GF-D8 (cell line): ENCODE measurements at places on chromosomes 2 and 18.
A peak's percentile ranks its signal among the peaks of the same experiment; 100 is the strongest.

GRCh38 chr2:155178921-155179320, 480.4 kb downstream of the KCNJ3 start:
- no peak for DNase-seq

DNA sequence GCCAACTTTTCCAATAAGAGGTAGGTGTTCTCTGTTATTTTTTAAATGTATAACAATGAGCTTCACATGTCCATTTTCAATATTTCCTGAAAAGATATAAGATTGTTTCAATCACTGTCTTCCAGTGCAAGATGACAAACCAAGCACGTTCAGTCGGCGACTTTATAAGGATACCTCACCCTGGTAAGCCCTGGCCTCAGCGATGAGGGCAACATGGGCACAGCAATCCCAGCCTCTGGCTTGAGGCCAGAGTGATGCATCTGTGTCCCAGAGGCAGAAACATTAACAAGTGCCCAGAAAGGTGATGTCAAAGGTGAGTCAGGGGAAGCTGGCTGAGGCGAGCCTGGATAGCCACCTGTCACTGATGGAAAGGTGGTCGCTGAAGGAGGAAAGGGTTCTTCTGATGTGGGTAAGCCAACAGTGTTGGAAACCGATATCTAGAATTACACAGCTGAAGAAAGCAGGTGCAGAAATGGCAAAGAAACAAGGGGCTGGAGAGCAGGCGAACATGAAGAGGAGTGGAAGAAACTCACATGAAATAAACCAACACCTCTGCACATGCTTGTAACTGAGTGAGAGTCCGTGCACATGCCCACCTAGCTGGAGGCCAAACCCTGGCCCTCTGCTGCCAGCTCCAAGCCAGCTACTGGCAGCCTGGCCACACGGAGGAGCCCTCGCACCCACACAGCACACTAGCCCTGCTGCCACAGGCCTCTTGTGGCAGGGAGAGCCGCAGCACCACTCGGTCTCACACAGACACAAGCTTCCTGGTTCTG, 65.5 kb downstream of the FBXO15 start:
- DNase-seq, result peak; percentile 56

GRCh38 chr2:224882291-224883171, 159.7 kb downstream of the DOCK10 start:
- no peak for DNase-seq

- DNase-seq, result no peak
Measured at GRCh38 chr2:40740419-40740818, 288.5 kb upstream of the SLC8A1 start.

DNA sequence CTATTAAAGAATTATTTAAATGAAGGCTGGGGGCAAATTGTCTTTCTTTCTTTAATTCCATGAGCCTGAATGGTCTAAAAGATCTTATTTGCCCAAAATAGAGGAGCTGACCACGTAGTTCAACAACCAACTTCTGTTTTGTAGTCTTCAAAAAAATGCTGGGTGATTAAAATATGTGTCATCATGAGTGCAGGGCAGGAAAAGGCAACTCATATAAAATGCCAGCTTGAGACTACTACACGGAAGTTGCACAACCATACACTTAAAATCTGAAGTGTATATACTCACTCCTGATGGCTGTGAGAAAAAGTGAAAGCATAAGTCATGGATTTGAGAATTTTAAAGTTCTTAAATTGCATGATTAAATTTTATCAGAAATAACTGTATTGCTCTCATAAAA, 210.9 kb downstream of the DYM start:
- DNase-seq, result peak; percentile 94

DNA sequence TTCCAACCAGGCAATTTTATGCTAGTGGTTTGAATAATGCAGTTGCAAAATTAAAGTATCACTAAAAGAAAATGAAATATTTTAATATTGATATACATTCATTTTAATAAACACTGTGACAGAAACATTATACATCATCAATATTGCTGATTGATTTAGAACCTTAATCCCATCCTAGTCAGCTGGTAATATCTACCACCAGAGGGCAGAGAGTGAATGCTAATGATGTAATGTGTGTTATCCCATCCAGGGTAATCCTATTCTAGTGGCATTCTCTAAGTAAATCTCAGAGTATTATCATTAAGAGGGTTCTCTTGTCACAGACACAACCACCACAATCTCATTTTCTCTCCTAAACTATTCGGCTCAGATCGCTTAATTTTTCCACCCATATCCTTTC, 477.4 kb downstream of the CPS1 start:
- no peak for DNase-seq

DNA sequence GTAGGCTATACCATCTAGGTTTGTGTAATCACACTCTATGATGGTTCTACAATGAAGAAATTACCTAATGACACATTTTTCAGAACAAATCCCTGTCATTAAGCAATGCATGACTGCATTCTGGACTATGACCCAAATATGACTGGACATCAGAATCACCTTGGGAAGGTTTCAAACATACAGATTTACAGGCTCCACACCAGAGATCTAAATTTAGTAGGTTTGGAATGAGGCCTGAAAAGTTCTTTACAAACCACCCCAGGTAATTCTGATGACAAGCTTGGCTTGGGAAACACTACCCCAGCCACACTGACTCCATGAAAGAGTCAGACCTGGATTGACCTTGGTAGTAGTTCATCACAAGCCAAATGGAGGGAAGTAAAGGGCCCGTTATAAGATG, 52.2 kb upstream of the NFE2L2 start:
- no peak for DNase-seq

GRCh38 chr2:190182071-190182524, 119.6 kb upstream of the MSTN start:
- no peak for DNase-seq

DNA sequence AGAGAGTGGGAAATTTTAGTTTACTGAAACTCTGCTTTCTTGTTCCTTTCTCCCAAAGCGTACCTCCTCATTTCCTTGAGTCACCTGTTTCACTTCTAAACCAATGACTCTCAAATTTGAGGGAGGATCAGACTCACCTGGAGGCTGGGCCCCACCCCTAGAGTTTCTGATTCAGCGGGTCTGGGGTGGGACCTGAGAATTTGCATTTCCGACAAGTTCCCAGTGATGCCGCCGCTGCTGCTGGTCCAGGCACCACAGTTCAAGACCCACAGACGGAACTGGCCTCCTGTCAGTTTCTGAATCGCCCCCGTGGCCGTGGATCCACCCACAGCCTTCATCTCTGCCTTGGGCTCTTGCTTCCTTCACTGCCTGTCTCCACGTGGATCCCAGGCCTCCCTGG, 44.9 kb upstream of the PELI1 start:
- DNase-seq, result no peak

- no peak for DNase-seq
Measured at GRCh38 chr2:162013514-162014475, 60.2 kb downstream of the DPP4 start.

DNA sequence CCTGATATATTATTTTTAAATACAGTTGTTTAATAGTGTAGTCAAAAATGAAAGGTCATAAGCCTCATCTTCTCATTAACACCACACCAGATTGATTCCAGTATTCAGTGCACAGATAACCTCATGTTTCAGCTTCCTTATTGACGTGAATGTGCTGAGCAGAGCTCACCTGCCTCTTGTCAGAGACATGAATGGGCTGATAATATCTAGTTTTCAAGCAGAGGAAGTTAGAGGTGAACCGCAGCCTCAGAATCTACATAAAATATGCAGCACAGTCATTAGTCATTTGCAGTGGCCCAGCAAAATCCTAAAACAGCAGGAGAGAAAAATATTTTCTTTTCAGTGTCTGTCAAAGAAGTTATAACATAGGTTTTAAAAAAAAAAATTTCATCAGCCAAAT, 216.2 kb downstream of the GBX2 start:
- no peak for DNase-seq

DNA sequence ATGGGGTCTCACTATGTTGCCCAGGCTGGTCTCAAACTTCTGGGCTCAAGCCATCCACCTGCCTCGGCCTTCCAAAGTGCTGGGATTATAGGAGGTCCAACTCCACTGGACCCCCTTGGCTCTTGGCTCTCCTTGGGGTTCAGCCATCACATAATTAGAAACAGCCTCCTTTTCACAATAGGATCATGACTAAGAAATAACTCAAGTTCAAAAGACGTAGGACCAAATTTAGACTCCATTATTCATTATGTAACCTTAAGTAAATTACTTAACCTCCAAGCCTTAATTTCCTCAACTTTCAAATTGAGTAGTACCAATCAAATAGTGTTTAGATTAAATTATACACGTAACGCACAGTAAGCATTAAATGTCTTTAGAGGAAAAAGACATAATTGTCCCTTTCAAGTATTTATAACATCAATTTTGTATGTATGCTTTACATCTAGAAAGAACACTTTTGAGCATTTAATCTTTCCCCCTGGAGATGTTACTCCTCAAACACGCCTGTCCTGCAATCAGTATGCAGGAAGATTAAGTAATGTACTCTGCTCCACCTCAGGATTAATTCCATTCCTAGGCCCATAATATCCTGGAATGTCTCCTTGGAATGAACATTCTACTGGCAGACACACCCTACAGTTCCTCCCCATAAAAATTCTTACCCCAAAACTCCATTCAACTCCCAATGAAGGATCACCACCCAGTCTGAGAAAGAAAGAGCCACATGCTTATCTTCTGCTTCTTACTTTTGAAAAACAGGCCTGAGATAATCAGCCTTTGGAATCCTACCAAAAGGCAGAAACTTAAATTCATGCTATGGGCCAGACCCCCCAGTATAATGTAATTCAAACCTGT, 49.1 kb downstream of the COBLL1 start:
- DNase-seq, result no peak

GRCh38 chr18:63078471-63078870, 241.1 kb downstream of the BCL2 start:
- no peak for DNase-seq

DNA sequence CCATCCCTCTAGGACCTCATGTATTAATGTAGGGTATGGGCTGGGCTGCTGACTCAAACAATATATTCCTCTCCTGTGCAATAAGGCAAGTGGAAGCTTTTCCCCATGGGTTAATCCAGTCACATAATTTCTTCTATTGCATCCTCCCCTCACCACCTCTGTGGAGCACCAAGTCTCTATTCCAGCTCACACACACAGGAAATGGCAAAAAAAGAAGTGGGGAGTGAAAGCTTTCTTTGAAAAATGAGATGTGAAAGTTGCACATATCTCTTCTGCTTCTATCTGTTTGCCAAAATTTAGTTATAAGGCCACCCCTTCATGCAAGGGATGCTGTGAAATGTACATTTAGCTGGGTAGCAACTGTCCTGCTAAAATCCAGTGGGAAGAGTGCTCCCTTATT, 121.3 kb downstream of the CDC42EP3 start:
- DNase-seq, result no peak

DNA sequence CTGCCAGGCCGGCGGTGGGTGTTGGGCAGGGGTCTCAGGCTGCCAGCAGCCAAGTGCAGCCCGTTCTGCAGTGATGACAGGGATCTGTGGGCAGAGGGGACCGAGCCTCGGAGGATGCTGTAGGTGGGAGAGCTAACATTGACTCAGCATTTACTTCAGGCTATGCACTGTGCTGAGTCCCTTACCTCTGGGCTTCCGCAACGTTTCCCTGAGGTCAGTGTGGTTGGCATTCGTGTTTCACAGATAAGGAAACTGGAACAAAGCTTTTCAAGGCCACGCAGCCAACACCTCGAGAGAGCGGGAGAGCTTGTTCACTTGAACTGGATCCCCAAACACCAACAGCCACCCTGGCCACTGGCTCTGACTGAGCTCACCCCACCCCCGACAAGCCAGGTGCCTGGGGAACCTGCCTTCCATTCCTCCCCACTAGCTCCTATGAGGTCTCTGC, 839 bp upstream of the GPR148 start:
- DNase-seq, result no peak

GRCh38 chr2:41475959-41476358, 571.9 kb upstream of the PKDCC start:
- no peak for DNase-seq

DNA sequence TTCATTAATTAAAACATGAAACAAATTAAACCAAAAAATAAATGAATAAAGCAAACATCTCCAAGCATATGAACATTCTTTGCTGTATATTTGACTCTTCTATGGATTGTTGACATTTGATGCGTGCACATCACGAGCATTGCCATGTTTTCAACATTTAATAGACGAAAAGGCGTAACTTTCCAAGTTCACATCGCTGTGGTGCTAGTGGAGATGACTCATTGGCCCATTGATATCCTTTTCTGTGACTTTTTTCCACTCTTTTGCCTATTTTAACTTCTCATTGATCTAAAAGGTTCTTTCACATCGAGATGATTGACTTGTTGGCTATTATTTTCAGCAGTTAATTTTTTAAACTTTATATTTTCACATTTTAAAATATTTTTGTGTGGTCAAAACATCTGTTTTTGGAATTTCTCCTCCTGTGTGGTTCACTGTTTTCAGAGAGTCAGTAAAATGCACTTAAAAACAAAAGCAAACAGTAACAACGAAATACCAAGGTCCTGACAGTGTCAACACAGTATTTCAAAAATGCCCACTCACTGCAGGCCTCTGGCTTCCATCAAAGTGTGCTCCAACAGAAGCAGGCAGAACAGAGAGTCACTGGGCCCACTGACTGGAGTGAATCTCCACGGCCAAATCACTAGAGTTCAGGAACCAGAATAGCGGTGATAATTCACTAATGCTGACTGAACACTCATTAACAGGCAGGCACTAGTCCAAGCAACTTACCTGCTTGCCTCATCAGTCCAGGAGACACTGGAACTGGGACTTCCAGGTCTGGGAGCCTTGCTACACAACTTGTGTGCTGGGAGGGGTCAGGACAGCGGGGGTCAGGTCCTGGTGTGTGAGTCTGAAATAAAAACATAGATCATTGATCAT, 372.2 kb upstream of the SMIM21 start:
- DNase-seq, result no peak

- no peak for DNase-seq
Measured at GRCh38 chr2:10500601-10501361, 52.7 kb upstream of the ODC1 start.

DNA sequence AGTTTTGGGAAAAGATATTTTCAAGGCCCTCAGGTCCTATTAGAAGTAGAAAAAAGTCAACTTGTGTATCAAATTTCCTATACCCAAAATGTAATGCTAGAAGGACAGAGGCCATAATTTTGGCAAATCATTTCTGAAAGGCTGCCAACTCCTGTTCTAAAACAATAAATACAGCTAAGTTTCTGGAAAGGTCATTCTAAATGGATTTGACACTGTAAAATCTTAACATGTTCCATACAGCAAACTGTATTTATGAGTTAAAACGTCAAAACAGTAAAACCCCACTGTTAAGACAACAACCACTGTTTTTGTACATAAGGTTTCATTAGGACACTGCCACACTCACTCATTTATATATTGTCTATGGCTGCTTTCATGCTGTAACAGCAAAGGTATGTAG, 9.7 kb downstream of the FAM98A start:
- no peak for DNase-seq

DNA sequence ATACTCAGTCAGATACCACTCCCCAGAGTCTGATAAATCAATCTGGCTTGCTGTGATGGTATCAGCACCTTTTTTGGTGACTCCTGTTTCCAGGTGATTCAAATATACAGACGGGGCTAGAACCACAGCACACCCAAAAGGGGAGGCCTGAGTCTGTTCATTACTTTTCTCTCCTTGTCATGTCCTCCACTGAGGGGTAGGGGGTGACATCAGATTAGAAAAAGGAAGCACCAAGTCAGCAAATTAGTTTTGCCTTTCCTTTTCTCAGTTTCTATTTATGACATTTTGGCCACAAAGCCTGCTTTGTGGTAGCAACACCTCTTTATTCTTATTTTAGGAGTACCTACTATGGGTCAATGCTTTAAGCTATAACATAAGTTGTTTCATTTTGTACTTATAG, 127.4 kb downstream of the CCDC102B start:
- no peak for DNase-seq
